Inflammatory macrophage treated with lipopolysaccharide for 4 hours (primary cell): ENCODE measurements at places on chromosomes 3 and 15.

DNA sequence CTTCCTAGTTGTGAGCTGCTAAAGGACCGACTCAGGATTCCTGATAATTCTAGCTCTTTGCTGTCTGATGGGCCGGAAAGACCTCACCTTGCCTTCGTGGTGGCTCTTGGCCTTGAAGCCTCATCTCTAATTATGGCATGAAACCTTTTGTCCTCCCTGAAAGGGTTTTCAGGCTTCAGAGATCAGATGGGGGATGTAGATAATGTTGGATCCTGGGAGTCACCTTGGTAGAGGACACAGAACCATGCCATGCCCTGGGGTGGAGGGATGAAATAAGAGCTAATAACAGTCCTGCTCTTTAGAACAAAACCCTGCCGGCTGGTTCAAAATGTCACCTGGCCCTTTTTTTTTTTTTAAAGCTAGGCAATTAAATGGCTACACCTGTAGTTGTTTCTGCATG is 50.8 kb upstream of the SYN2 start:
- DNase-seq: no peak

DNA sequence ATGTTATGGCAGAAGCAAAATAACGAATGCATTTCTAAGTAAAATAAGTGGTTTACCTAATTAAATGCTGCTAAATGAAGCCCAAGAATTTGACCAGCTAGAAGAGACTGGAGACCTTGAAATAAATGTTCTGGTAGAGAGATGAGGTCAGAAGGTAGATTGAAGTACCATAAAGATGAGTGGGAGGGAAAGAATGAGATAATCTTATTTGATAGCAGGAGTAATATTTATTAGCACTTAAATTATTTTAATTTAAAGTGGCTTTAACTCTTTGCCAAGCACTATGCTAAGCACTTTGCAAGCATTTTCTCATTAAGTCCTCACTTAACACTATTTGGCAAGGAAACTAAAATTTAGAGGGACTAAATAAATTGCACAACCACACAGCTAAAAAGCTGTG is 314.9 kb upstream of the CCDC54 start:
- no peak for DNase-seq

DNA sequence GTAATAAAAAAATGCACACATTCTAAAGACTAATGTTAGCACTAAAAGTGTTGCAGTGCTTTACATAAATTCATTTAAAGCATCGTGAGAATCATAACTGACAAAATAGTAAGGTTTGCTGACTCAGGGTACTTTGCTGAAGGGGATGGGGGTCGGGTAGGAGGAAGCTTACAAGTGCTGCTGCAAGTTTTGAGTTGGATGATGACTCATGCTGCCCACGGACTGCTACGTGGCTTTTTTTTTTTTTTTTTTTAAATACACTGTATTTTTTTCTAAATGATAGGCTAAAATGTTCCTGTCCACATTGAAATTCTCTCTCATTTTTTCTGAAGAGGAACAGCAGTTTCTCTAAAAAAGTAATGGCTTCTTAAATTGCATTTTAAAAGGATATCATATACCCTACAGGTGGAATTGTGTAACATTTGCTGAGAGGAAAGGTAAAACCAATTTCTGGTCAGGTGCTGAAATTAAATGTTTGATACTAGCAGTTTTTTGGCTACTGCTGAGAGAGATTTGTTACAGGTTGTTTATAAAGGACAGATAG is 2.2 kb downstream of the MAPK6 start:
- peak; percentile 88 for DNase-seq

- DNase-seq: no peak
These were observed 526.3 kb downstream of the OTOL1 start for GRCh38 chr3:162022911-162023310.

DNA sequence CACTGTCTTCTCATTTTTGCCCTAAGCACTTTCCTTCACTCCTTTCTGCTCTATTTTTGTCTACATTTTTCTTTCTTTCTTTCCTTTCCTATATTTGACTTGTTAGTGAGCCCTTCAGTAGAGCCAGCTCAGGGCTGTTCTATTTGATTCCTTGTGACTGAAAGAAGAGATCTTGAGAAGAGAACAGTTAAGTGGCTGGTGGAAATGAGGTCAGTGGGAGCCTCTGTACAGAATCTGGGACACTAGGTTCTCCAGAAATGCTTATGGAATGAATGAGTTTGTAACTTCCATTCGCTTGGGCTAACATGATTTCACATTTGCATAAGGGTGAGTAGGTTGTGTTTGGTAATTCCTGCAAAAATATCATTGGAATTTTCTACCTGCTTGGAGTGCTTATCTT is 45.6 kb downstream of the CACNA2D3 start:
- no peak for DNase-seq

DNA sequence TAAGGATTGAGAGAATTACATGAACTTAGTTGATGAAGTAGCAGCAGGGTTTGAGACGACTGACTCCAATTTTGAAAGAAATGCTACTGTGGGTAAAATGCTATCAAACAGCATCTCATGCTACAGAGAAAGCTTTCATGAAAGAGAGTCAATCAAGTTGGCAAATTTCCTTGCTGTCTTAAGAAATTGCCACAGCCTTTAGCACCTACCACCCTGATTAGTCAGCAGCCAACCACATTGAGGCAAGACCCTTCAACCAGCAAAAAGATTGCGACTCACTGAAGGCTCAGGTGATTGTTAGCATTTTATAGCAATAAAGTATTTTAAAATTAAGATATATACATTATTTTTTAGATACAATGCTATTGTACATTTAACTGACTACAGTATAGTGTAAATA is 80.9 kb downstream of the RAP2B start:
- DNase-seq: peak; percentile 47

GRCh38 chr3:172376402-172376801 is 71.9 kb downstream of the GHSR start:
- DNase-seq: no peak

GRCh38 chr3:127193775-127194174 is 844 bp downstream of the PRR23E start:
- no peak for DNase-seq

- no peak for DNase-seq
These were observed 57.9 kb upstream of the SEC22A start for GRCh38 chr3:123143669-123144411.

- no peak for DNase-seq
These were observed 685 bp downstream of the ADAMTSL3 start for GRCh38 chr15:83654379-83655236.

DNA sequence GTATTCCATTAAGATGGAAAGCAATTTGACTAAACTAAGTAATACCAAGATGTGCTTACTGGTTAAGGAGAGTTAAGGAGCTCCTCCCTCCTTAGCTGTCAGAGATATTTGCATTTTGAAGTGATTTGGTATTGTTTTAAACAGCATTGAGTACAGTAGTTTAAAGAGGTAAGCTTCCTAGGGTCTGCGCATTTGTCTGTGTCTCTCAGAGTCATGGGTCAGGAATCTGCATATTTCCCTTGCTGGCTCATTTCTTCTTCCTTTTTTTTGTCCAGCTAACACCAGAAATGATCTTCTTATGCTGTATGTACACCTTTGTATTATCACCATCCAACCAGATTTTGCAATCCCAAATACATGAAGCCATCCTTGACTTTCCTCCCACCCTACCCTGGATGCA is 163.0 kb upstream of the BFSP2 start:
- no peak for DNase-seq

GRCh38 chr15:91498749-91499062 is 354.8 kb upstream of the SLCO3A1 start:
- no peak for DNase-seq

- no peak for DNase-seq
These were observed 6.0 kb downstream of the HCLS1 start for GRCh38 chr3:121654493-121655385.

GRCh38 chr3:44906997-44907396 is 32.6 kb downstream of the TGM4 start:
- DNase-seq: no peak

DNA sequence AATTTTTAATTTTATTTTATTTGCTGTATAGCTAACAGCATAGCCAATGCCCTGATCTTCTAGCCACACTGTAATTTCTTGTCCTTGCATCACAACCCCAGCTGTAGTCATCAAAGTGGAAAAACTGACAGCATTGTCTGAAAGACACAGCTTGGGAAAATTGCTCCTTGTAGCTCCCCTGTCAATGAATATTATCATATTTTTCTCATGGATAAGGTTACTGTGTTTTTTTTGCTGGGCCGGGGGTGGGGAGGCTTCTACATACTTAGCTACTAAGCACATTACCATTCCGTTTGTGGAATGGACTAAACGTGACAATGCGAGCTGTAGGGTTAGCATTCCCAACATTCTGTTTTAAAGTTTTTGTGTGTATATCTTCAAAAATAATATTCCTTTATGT is 381.3 kb downstream of the TIGIT start:
- no peak for DNase-seq

DNA sequence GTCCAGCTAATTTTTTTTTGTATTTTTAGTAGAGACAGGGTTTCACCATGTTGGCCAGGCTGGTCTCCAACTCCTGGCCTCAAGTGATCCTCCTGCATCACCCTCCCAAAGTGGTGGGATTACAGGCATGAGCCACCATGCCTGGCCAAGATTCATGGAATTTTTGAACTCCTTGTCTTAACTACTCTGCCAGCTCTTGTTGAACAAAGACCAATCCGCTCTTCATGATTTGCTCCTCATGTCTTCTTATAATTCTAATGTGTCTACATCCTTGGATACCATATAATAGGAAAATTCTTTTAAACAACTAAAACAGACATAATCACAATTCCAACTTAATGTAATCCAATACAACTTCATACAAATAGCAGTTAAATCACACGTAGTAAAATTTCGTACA is 21.3 kb downstream of the UBA5 start:
- DNase-seq: no peak

DNA sequence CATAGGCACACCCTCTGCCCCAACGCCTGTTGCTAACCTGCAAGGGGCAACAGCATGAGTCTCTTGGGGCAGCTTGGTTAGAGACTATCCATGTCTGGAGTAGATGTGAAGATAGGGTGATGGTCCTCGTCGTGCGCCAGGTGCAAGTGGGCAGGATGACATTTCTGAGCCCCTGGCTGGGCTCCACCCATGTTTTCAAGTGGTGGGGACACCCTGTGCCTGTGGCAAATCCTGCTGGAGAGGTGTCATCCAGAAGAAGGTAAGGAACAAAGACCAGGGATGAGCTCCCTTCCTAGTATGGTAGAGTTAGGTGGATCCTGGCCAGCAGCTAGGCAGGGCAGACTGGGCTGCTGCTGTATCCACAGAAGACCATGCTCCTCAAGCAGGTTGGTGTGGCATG is 152.6 kb downstream of the ABHD5 start:
- no peak for DNase-seq

GRCh38 chr3:71578054-71578751 is 5.3 kb downstream of the FOXP1 start:
- DNase-seq: peak; percentile 23

DNA sequence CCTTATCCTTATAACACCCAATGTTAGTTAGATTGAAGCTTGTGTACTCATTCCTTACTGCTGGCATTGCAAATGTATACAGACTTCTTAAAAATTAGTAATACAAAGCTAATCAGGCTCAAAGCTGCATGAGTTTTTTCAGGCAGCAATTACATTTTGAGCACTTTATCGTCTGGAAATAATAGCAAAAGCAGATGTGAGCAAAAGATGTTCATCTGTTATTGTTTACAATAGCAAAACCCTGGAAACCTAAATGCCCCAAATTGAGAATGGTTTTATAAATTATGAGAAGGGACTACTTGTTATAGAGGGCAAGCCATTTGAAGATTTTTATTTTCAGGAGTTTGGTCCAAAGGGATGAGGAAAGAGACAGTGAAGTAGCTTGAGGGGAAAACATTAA is 126.4 kb downstream of the GADL1 start:
- DNase-seq: no peak

DNA sequence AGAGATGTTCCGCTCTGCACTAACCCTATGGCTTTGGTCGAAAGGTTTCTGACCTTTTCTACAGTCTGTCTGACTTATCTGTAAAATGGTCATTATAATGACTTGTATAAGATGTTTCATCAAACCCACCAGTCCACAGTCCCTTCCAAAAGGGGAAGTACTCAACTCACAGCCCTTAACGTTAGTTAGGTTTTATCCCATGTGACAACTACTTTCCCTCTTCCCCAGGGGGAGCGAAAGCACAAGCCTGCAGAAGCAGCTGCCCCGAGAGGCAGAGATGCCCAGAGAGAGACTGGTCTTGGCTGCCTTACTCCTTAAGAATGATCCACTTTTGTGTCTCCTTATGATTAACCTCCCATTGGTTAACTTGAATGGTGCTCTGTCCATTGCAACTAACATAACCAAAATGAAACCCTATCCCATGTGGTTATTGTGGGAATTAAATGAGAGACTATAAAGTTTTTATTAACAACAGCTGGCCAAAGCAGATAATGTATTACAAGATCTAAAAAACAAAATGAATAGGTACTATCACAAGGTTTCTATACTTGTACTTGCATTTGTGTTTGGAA is 6.4 kb downstream of the ASTE1 start:
- DNase-seq: peak; percentile 72

DNA sequence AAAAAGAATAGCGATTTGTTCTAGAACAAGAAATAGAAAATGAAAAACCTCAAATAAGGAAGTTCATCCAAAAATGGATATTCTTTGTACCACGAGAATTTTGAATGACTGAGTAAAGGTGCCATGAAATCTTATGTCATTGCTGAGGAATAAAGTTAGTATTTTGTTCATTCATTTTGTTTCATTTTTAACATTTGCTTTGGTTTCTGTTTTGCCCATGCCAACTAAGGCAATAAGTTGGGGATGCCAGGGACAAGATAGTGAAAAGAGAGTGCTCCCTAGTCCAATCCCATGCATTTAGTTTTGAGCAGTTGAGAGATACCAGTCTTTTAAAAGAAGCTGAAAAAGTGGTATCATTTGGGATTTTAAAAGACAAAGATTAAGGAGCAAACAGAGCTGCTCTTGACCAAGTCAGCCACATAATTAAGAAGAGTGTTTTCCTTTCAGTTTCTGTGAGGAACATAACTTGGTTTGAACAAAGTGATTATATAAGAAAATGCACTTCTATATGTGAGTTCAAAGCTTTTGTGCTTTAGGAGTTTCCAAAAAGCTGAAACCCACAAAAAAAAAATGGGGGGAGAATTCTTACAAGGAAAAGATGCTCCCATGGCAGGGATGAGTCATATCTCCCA is 201.4 kb downstream of the PLOD2 start:
- DNase-seq: no peak

- no peak for DNase-seq
These were observed 82.2 kb downstream of the APBA2 start for GRCh38 chr15:28967990-28968389.

- DNase-seq: no peak
These were observed 33.2 kb upstream of the CADM2 start for GRCh38 chr3:84925571-84925970.

- no peak for DNase-seq
These were observed 111.9 kb downstream of the BCHE start for GRCh38 chr3:165725296-165725695.

- peak; percentile 51 for DNase-seq
These were observed 152.2 kb downstream of the IGSF11 start for GRCh38 chr3:118882353-118882947.

- DNase-seq: no peak
These were observed 137.6 kb upstream of the CMC1 start for GRCh38 chr3:28103861-28104260.

DNA sequence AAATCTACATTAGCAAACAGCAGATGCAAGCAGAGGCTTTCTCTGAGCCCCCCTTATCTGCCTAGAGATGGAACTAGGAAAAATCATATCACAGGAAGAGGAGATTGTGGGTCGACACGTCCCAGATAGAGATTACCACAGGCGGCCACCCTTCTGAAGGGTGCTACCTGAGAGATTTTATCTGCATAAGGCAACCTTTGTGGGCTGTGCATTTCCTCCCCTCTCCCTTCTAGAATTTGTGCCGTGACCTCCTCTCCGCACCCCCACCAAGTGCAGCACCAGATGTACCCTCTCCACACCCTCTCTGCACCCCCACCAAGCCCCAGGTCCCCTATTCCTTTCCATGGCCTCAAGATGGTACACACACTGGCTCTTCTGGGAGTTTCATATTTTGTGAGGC is 27.4 kb downstream of the METTL6 start:
- no peak for DNase-seq
